Head of caudate nucleus (tissue), 42 donors: ENCODE measurements at places on chromosomes 7 and 10.

- no peak for DNase-seq
These were observed 20.5 kb upstream of the RASGEF1A start for GRCh38 chr10:43287056-43288007.

DNA sequence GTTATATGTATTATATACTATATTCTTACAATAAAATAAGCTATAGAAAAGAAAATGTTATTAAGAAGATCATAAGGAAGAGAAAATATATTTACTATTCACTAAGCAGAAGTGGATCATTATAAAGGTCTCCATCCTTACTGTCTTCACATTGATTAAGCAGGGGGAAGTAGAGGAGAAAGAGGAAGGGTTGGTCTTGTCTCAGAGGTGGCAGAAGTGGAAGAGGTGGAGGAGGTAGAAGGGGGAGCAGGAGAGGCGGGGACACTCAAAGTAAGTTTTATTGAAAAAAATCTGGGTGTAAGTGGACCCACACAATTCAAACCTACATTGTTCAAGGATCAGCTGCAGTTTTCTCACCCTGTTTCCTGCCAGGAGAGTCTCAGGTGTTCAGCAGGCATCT is 28.9 kb upstream of the ERCC6 start:
- DNase-seq = no peak

GRCh38 chr7:83365746-83366145 is 203.1 kb upstream of the PCLO start:
- DNase-seq = no peak

- no peak for DNase-seq
These were observed 501.2 kb downstream of the ADRA2A start for GRCh38 chr10:111578076-111578475.

GRCh38 chr10:90751107-90751997 is 106.5 kb downstream of the HTR7 start:
- no peak for DNase-seq

DNA sequence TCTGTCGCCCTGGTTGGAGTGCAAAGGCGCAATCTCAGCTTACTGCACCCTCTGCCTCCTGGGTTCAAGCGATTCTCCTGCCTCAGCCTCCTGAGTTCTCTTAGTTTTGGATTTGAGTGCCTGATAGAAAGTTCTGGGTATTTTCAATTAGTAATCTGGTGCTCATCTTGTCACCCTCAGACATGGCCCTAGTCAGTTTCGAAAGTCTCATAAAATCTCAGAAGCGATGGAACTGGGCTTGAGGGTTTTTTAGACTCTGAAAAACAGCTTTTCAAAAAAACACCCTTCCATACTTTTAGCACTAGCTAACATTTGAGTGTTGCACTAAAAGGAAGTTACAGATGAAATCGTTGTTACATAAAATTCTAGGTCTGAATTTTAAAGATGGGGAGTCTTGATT is 9.4 kb upstream of the PIP4K2A start:
- no peak for DNase-seq

- no peak for DNase-seq
These were observed 59.8 kb downstream of the CAMK1D start for GRCh38 chr10:12409161-12409560.

- no peak for DNase-seq
These were observed 83.3 kb downstream of the VWDE start for GRCh38 chr7:12320241-12320986.

- DNase-seq = peak; percentile 74
These were observed 43.1 kb upstream of the LBX1 start for GRCh38 chr10:101272229-101272868.

DNA sequence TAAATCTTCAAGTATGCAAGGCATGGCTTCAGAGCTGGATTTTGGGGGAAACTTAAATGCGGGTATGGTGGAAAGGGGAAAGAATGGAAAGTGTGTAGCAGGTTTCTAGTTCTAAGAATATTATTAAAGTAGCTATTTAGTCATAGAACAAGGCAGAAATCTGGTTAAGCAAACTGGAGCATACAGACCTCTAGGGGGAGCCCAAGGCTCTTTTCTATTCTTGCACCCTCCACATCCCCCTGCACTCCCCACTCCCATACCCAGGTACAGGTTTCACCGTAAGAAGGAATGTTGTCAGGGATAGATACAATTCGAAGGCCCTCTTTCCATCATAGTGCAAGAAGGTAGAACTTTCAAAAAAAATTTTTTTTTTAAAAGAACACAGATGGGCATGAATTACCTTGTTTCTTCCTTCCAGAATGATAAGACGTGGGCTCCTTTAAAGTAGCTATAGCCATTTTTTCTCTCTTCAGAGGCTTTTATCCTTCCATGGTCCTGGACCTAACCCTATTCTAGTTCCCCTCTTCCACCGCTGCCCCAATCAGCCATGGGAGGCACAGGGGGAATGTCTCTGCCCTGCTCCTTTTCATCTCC is 41.5 kb upstream of the SMIM30 start:
- DNase-seq = no peak
